HepG2 (cell line): ENCODE measurements at places on chromosomes 6 and 20. TPM values are rescaled to one million over a fixed set of nuclear protein-coding genes. Genes with fewer than 3 reads are reported as not detected.

LY6G5C gene
- 0.33 TPM in 1 of 2 replicates, not detected in the other for total RNA-seq

TRAPPC3L gene
- not detected in 2 replicates for total RNA-seq

DNAH8 gene
- total RNA-seq = not detected in 2 replicates

ERMARD gene
- 8.4 and 10.7 TPM in 2 replicates for total RNA-seq

PLTP gene
- 7.0 and 16.9 TPM in 2 replicates for total RNA-seq

C4A gene
- 73.0 and 165 TPM in 2 replicates for total RNA-seq

AHI1 gene
- 18.0 and 18.6 TPM in 2 replicates for total RNA-seq

TAF11 gene
- total RNA-seq = 73.6 and 94.9 TPM in 2 replicates

OOEP gene
- total RNA-seq = not detected in 2 replicates

SLC22A2 gene
- total RNA-seq = not detected in 2 replicates

ATP6V1G2 gene
- total RNA-seq = 0.27 TPM in 1 of 2 replicates, not detected in the other

C6orf132 gene
- 1.5 and 3.0 TPM in 2 replicates for total RNA-seq

MLN gene
- total RNA-seq = not detected in 2 replicates

WFDC5 gene
- not detected in 2 replicates for total RNA-seq

HLA-DPB1 gene
- total RNA-seq = not detected in 2 replicates

GNRH2 gene
- total RNA-seq = not detected in 2 replicates

MRPL18 gene
- 176 and 241 TPM in 2 replicates for total RNA-seq

COL9A3 gene
- total RNA-seq = 53.3 and 204 TPM in 2 replicates

TBC1D32 gene
- 3.1 and 4.8 TPM in 2 replicates for total RNA-seq

BMP6 gene
- total RNA-seq = 0.09 TPM in 1 of 2 replicates, not detected in the other

SOX18 gene
- 1.3 and 1.9 TPM in 2 replicates for total RNA-seq

C20orf144 gene
- total RNA-seq = 0.09 and 0.14 TPM in 2 replicates

STMND1 gene
- total RNA-seq = not detected in 2 replicates

TTK gene
- 33.2 and 53.3 TPM in 2 replicates for total RNA-seq

WFDC2 gene
- total RNA-seq = not detected in 2 replicates

FOXS1 gene
- total RNA-seq = not detected in 2 replicates

SNAP91 gene
- not detected in 2 replicates for total RNA-seq

CDH22 gene
- not detected in 2 replicates for total RNA-seq

OPRL1 gene
- total RNA-seq = 0.27 and 0.35 TPM in 2 replicates

CST7 gene
- total RNA-seq = not detected in 2 replicates

ACSS1 gene
- total RNA-seq = 38.2 and 41.6 TPM in 2 replicates

CST3 gene
- 300 and 690 TPM in 2 replicates for total RNA-seq

FKBP1C gene
- 0.53 and 0.64 TPM in 2 replicates for total RNA-seq

PAX1 gene
- total RNA-seq = not detected in 2 replicates

MYCT1 gene
- total RNA-seq = not detected in 2 replicates

SPATS1 gene
- total RNA-seq = not detected in 2 replicates
